ENCODE measurements at places on chromosomes 2 and 18.

DNA sequence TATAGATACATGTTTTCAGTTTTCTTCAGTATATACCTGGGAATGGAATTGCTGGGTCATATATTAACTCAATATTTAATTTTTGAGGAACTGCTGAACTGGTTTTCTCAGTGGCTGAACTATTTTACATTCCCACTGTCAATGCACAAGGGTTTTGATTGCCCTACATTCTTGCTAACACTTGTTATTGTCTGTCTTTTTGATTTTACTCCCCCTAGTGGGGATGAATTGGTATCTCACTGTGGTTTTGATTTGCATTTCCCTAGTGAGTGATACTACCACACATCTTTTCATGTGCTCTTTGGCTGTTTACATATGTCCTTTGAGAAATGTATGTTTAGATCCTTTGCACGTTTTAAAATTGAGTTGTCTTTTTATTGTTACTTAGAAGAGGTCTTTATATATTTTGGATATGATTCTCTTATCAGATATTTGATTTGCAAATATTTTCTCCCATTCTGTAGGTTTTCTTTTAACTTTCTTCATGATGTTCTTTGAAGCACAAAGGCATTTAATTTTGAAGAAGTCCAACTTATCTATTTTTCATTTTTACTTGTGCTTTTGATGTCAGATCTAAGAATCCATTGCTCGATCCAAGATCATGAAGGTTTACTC, 36.2 kb downstream of the ASB1 start:
- peak; percentile 37 for DNase-seq

DNA sequence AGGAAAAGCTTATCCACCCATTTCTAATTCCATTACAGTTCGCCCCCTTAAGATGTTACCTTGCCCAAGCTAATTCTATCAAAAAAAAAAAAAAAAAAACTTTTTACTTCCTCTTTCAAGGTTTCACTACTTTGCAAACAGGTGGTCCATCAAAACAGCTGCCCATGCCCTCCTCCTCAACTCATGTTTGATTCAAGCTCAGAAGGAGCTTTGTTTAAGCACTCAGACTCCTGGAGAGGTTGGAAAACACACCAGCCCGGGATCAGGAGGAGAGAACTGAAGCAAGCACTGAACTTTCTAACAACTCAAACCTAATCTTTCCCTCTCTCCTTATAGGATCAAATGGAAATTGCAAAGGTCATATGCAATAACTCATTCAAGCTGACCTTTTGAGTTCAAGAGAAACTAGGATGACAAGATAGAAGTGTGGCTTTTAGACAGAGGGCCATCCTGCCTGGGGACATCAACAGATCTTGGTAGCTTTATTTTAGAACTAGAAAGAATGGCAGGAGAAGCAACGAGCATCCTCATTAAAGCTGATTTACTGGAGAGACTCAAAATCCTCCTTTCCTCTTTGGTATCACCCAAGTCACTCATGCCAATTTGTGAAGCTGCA, 28.3 kb upstream of the FZD7 start:
- DNase-seq = no peak

- DNase-seq = no peak
These were observed 80.6 kb downstream of the TEX51 start for GRCh38 chr2:126979039-126980003.

DNA sequence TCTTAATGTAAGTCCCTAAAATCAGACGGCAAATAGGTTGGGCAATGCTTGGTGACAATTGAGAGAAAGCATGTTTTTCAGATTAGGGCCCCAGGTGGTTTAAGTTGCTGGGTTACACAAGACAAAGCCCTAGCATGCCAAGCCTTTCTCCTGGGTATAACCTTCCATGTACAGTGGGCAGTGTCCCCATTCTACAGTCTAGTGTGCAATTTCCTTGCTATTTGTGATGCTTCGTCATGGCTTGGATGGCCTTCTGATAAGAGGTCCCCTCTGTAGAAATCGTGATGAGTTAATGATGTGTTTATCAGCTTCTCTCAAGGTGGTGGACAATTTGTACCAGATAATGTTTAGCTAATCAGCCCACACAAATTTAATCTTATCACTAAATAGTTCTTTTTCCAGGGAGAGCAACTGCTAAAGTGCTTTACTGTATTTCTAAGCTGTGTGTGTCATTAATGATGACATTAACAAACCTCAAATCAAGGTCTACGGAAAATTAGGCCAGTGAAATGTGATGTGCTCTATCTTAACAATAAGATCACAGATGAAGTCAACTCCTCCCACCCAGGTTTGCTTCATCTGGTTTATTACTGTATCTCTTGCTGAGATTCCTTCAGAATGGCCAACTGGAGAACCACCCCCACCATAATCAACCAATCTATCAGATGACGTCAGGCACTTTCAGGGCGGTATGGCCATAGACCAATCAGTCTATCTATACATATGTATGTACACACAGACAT, 61.7 kb downstream of the PLB1 start:
- DNase-seq = peak; percentile 17

DNA sequence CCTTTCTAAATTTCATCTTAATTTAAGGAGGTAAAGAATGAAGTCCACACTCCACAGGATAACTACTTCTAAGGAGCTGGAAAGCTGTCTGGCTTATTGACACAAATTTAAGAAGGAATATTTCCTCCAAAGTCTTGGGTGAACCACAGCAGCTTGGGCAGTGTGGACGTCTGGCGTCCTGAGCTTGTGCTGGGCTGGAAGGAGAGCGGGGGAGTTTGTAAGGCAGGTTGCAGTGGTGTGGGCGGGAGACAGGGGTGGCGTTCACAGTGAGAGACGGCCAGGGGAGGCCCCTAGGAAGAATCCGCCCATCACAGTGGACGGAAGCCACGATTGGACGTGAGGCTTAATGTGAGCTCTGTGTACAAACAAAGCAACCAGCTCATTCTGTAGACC, 25.7 kb downstream of the ADI1 start:
- DNase-seq = peak; percentile 80

DNA sequence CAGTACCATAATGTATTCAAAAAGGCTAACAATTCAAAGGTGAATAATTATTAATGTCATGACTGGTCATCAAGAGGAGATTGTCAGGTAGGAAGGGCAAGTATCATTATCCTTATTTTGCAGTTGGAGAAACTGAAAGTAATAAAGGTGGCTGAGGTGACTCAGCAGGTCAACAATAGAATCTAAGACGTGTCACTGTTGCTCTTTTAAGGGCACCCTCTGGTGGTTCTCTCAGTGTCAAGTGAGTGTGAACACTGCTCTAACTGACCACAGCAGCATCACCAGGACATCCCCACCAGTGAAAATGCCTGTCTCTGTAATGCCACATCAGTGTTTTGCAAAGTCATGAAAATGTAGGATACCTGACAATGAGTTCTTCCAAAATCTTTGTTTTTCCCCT, 69.7 kb downstream of the DCC start:
- no peak for DNase-seq

DNA sequence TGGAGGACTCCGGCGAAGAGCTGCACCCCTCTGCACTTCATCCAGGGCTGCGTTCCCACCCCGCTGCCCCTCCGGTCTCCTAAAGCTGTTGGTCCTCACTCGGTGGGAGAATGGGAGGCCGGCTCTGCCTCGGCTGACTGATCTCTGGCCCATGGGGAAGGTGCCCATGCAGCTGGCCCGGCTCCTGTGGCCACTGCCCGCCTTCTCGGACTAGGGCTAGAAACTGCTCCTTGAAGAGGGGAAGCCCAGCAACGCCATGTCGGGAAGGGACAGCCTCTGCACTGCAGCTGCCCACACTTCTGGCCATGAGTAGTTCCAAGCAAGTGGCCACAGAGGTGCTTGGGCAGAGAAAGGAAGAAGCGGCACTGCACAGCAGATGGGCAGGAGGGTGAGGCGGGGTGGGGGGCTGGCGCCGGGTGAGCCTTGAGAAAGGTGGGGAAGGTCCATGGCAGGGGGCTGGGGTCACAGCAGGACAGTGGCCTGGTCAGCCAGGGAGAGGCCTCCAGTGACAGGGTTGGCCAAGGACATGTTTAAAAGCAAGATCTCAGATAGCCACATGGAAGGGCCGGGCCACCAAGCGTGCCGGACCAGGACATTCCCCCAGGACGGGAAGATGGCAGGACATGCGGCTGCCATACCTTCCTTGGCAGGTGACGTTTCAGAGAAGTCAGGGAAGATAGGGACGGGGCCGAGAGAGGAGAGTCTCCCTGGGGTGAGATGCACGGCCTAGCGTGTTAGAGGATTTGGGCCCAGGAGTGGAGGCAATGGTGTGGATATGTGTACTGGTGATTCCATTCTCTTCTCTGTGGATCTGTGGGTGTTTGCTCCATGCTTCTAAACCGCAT, 158.8 kb upstream of the HDAC4 start:
- no peak for DNase-seq

- peak; percentile 56 for DNase-seq
These were observed 3.5 kb upstream of the CD226 start for GRCh38 chr18:69951182-69951581.

- DNase-seq = peak; percentile 36
These were observed 50.6 kb upstream of the FMNL2 start for GRCh38 chr2:152284398-152284797.

DNA sequence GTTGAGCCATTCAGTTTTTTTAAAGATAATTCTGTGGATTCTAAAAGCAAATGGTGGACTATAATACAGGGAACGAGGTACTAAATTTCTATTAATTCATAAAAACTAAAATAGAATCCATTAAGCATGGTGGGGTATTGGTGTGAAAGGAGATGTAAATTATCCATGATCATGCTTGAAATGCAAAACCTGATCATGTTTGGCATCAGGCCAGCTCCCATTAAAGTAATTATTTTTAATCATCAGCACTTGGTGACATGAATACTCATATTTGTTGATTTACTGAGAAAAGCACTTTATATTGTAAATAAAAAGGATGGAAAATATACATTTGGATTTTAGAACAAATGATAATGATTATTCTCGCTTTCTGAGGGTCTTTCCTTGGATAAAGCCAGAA, 232.3 kb upstream of the MEIS1 start:
- no peak for DNase-seq

GRCh38 chr2:152454371-152454770, 119.4 kb downstream of the FMNL2 start:
- no peak for DNase-seq

DNA sequence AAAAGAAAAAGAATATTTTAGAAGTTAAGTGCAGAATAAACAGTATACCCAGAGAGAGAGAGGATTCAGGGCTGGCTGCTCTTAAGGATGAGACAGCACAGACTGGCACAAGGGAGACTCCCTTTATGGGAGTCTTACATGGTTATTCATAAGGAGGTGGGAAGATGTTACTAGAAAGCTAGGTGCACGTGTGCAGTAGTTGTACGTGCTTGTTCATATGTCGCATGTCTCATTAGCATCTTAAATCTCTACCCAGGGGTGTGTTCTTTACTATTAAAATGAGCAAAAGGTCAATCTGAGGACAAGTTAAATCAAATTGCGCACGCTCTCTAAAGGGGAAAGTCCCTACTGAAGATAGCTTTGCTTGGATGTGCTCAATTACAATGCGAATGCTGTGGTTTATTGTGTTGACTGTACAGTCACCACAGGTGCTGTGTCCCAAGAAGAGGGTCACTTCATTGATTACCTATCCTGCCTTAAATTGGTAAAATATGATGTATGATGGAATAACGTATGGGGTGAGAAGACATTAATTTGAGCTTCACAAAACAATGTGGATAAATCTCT, 368.0 kb upstream of the SPHKAP start:
- DNase-seq = peak; percentile 55

DNA sequence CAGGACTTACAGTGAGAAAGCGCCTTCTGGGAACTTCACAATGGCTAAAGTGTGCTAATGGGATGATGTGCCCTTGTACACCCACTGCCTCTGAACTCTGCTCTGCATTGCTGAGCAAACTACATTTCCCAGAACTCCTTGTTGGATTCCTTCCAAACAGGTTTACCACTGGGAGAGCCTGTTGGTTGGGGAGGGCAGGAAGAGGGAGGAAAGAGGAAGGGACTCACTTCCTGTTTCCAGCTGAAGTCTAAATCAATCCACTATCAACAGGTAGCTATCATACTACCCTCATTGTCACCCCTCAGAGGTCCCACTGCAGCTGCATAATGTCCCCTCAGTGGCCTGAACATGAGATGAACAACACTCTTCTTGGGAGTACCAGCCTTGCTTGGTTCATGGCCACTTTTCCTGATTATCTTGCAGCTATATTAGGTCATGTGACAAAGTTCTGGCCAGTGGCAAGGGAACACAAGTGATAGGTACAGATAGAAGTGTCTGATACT, 109.7 kb downstream of the MSH2 start:
- peak; percentile 42 for DNase-seq

DNA sequence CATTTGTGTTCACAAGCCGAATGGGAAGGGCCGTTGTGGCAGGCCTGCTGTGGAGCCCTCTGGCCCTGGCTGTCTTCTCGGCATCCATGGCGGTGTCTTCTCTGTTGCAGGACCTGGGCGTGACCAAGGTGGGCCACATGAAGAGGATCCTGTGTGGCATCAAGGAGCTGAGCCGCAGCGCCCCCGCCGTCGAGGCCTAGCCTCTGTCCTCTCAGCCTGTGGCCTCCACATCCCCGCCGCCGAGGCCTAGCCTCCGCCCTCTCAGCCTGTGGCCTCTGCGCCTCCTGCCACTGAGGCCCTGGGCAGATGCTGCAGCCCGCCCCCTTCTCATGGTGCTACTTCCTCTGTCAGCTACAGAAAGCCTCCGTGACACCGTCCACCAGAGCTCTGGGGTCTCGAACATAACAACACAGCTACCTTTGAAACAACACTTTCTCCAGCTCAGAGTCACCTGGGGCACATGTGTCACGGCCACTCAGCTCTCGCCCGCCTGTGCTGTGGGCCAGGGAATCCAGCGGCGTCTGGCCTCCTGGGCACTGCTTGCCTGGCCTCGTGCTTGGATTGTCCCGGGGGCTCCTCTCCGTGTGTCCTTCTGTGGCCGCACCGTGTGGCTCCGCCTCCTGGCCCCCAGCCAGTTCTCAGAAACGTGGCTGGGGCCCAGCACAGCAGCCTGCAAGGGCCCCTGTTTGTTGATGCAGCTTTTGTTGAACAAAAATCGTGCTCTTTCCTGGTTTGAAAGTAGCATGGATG, 97.1 kb downstream of the USP40 start:
- DNase-seq = no peak

- DNase-seq = no peak
These were observed 288.1 kb downstream of the TMX3 start for GRCh38 chr18:68426731-68427315.

GRCh38 chr2:233233618-233234230, 17.7 kb upstream of the ATG16L1 start:
- no peak for DNase-seq

GRCh38 chr18:52286675-52287074, 53.3 kb upstream of the DCC start:
- DNase-seq = peak; percentile 36

- DNase-seq = no peak
These were observed 345.1 kb downstream of the DYSF start for GRCh38 chr2:71798266-71799012.

- peak; percentile 68 for DNase-seq
These were observed 76.2 kb downstream of the FMNL2 start for GRCh38 chr2:152411154-152411553.

- no peak for DNase-seq
These were observed 478.7 kb upstream of the POU3F3 start for GRCh38 chr2:104375206-104375605.

GRCh38 chr18:58251416-58251815, 207.4 kb downstream of the NEDD4L start:
- DNase-seq = no peak

All from NCI-H226 (cell line).